ENCODE measurements at places on chromosomes 3 and 15. TPM values are rescaled to one million over a fixed set of nuclear protein-coding genes. Genes with fewer than 3 reads are reported as not detected.

GRCh38 chr3:193777524-193777923, 184.5 kb downstream of the OPA1 start:
- DNase-seq: no peak

- DNase-seq: peak; percentile 83
Observed at GRCh38 chr3:55570271-55570711, 83.2 kb upstream of the WNT5A start.

DNA sequence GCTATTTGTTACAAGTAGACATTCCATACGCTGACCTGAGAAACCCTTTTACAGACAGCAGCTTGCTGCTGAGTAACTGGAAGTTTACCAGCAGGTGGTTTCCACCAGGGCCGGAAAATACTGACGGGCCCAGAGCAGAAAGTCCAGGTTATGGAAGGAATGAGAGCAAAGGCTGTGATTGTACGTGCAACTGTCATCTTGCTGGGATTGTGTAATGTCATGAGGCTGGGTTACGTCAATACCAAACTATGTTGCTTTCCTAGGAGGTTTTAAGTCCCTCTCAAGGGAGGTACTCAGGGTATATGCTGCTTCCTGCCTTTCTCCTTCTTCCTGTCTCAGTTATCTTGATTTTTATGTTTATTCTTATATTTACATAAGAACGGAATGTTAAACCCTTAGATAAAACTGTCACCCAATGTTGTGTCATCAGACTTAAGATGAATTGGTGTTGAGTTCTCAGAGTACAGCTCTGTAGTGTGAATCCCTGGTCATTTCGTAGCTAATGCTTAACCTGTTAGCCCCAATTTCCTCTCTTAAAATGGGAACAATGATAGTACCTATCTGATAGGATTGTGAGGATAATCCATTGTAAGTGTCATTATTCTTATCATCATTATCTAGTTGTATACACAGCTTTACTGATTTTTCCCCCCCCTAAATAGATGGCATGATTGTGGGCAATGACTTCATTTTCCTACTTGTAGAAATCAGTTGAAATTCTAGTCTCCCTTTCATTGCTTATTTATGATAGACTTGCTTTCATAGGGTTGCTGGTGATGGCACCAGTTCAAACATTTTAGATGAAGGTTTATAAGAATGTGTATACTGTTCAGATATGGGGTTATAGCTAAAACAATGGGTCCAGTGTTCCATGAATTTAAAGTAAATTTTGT, 101.4 kb downstream of the FNDC3B start:
- DNase-seq: peak; percentile 87

- DNase-seq: no peak
Observed at GRCh38 chr3:164332831-164333802, 745.2 kb downstream of the SI start.

GRCh38 chr3:105417525-105418289, 51.0 kb downstream of the ALCAM start:
- no peak for DNase-seq

- no peak for DNase-seq
Observed at GRCh38 chr3:16552757-16553156, 39.3 kb upstream of the RFTN1 start.

- DNase-seq: no peak
Observed at GRCh38 chr3:190809351-190809750, 53.1 kb downstream of the GMNC start.

DNA sequence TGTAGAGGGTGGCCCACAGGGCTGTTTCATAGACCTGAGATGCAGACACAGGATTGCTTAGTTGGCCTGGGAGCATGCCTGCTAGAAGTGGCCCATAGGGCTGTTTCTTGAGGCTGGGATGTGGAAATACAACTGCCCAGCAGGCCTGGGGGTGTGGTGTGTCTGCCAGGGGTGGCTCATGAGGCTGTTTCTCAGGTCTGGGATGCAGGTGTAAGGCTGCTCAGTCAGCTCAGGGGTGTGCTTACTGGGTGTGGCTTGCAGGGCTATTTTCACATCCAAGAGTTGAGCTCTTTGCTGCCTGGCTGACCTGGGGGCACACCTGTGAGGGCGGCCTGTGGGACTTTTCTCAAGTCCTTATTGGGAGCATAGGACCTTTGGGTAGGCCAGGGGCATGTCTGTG, 131.3 kb downstream of the DOCK3 start:
- no peak for DNase-seq

GRCh38 chr3:55434789-55435188, 52.3 kb downstream of the WNT5A start:
- DNase-seq: peak; percentile 52

DNA sequence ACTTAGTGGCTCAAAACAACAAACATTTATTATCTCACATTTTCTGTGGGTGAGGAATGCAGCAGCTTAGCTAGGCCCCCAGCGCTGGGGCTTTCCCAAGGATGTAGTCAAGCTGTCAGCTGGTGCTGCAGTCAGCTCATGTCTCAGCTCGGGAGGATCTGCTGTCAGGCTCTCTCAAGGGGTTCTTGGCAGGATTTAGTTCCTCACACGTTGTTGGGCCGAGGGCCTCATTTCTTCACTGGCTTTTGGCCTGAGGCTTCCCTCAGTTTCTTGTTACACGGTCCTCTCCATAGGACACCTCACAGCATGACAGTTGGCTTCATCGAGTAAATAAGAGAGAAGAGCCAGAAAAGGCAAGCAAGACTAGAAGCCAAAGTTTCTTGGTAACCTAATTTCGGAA, 13.7 kb upstream of the U2SURP start:
- peak; percentile 8 for DNase-seq

DNA sequence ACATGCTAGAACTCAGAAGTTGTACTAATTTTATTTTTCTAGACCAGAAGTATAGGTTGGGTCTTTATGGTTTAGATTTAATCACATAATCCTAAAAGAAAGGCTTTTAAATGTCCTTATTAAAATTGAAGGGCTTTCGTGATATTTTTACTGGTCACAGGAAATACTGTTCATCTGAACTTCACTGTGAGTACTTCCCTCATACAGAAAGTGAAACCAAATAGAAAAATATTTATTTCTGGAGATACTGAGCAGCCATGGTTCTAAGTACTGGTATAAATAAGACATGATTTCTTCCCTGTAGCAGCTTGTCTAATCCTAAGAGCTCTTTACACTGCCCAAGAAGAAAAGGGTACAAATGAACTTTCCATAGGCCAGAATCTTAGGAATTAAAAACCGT, 2.0 kb downstream of the SNRK start:
- DNase-seq: peak; percentile 19

DNA sequence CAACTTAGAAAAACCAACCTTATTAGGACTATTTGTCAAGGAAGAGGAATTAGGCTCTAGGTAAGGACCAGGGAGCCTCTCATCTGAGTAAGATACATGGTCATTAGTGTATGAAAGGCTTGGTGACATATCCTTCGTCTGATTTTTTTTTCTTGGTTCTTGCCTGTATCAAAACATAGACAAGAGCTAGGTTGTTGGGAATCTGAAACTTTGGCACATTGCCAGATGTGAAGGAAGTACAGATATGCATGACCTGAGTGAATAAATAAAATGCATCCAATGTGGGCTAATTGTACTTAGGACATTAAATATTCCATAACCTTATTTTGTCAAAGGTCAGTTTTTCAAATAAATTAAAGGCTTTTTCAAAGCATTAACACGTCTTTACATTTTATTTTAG, 151.8 kb downstream of the SYNPR start:
- DNase-seq: no peak

TUSC7 gene
- total RNA-seq: not detected

TLR9 gene
- not detected for total RNA-seq

GTF2A2 gene
- 90.3 TPM for total RNA-seq

RTP3 gene
- not detected for total RNA-seq

PLA2G4B gene
- 1.2 TPM for total RNA-seq

CALML4 gene
- 2.2 TPM for total RNA-seq

PLXND1 gene
- total RNA-seq: 51.3 TPM

ZNF860 gene
- total RNA-seq: 0.75 TPM

FBXW12 gene
- not detected for total RNA-seq

TERC gene
- 434 TPM for total RNA-seq
